ENCODE measurements at places on chromosomes 1 and 21.

GRCh38 chr1:227328405-227329019 lies 10.2 kb upstream of the CDC42BPA start:
- no peak for DNase-seq

- DNase-seq = no peak
Observed at GRCh38 chr1:91799863-91800262, 86.1 kb downstream of the TGFBR3 start.

DNA sequence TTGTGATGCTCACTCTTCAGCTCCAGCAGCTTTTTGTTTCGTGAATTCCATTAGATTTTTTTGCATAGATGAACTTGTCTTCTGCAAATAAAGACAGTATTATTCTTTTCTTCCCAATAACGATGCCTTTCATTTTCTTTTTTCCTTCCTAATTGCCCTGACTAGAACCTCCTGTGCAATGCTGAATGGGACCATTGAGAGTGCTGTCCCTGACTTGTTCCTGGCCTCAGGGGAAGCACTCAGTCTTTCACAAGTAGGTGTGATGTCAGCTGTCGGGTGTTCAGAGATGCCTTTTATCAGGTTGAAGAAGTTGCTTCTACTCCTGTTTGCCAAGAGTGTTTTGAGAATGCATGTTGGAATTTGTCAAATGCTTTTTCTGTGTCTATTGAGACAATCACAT lies 64.3 kb upstream of the ADARB1 start:
- no peak for DNase-seq

- no peak for DNase-seq
Observed at GRCh38 chr21:28801906-28802305, 190.8 kb downstream of the LTN1 start.

DNA sequence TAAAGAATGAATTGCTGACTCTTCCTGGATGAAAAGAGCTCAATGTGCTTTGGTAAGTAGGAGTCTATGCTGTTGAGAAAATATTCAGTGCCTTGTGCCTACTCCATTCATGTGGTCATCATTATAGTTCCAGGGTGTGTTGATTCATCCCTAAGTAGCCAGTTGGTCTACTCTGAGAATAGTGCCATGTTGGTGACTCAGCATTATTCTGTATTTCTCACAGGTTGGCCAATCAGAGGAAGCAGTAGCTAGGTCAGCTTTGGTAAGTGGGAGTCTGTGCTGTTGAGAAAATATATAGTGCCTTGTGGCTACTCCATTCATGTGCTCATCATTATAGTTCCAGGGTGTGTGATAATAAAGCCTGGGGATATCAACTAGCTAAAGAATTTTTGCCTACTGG lies 397.3 kb downstream of the AGBL4 start:
- DNase-seq = no peak

DNA sequence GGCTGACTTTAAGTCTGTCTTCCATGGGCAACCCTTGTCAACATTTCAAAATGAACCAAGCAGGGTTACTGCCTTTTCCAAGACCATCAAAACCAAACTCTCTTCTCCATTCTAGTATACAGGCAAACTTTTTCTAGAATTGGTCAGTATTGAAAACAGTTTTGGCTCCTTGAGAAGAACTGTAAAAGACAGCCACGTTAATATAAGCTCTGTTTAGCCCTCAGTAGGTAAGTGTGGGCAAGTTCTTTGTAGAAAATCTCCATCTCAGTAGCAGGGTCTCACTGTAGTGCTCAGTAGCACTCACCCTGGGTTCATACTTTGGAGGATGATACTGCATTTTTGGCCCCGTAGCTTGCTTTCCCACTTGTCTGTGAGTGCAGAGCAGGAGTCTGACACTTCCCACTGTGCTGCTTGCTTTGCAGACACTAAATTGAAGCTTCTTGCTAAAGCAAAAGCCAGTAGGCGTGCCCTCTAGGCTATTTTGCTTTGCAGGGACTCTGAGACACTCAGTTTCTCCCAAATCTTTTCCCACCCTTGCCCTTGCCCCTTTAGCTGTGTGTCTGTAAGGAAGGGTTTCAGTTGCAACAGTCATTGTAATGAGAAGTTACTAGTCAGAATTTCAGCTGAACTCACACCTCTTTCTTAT lies 34.3 kb upstream of the CACYBP start:
- no peak for DNase-seq

DNA sequence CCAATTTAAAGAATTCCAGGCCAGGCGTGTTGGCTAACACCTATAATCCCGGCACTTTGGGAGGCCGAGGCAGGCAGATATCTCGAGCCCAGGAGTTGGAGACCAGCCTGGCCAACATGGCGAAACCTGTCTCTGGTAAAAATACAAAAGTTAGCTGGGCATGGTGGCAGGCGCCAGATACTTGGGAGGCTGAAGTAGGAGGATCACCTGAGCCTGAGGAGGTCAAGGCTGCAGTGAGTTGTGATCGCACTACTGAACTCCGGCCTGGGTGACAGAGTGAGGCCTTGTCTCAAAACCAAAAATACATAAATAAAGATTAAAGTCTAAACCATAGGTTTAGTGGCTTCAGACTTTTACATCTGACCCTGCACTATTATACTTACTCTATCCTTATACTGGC lies 32.4 kb downstream of the BTG3 start:
- no peak for DNase-seq

Measured in SIG-M5 (cell line).